ENCODE measurements at places on chromosomes 5 and 9.

- DNase-seq, result no peak
Measured at GRCh38 chr5:139872851-139873794, 77.5 kb downstream of the PSD2 start.

- DNase-seq, result no peak
Measured at GRCh38 chr5:1409381-1410110, 35.7 kb downstream of the SLC6A3 start.

GRCh38 chr5:143134900-143135299 is 268.6 kb downstream of the NR3C1 start:
- no peak for DNase-seq

DNA sequence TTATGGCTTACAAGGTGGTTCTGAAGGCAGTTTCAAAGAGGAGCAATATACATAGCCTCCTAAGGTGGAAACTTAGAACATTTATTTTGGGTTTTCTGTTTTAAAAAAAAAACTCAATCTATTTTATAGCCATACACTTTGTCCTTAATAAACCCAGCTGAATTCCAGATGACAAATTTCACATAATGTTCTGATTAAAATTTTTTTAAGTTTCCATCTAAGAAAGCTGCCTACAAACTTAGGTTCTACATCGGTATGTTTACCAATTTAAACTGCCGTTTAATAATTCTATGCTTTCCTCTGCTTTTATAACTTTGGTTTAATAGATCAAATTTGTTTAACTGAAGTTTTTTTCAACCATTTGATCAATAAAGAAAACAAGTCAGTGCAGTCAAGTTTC is 12.5 kb downstream of the NR3C1 start:
- no peak for DNase-seq

GRCh38 chr5:16866795-16867576 is 69.1 kb downstream of the MYO10 start:
- no peak for DNase-seq

DNA sequence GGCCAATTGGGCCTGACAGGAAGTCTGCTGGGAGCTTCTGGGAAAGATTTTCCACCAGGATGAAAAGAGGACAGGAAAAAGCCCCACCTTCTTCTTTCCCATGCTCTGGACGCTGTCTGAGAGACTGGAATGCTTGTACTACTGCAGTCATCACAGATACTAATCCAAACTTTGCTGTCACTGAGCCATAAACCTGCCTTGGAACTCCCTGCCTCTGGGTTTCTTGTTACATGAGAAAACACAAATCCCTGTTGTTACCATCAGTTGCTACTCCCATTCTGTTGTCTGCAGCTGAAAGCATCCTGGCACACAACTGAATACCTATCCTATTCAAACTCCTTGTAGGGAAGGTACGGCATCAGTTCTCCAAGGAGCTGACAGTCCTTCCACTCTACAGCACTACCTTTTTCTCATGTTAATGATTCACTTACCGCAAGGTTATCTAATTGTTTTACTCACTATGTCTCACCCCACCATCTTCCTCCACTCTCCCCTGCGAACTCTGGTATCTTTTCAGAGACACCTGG is 167.5 kb downstream of the CDK5RAP2 start:
- DNase-seq, result no peak

DNA sequence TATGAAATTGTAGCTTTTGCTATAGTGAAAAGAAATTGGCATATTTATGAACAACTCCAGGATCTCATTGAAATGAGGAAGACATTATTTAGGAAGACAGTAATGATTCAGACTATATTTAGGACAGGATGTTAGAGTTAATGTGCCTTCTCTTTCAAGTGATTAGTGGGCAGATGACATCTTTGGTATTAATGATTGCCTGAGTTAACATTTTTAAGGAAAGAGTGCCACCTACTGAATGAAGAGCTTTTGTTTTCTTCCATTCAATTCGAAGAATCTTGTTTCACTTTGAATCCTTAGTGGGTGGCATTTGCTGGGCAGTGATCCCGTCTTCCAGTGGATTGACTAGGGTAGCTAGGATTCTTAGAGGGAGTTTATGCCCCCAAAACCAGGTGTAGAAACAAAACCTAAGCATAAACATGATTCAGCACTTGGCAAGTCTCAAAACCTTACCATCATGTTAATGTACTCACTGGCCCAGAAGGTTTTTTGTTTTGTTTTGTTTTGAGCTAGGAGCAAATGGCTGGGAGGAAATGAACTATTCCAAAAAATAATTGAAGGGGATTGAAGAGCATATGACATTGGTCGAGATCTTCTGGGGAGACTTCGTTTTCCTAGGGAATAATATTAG is 23.2 kb downstream of the MAP3K1 start:
- DNase-seq, result no peak

DNA sequence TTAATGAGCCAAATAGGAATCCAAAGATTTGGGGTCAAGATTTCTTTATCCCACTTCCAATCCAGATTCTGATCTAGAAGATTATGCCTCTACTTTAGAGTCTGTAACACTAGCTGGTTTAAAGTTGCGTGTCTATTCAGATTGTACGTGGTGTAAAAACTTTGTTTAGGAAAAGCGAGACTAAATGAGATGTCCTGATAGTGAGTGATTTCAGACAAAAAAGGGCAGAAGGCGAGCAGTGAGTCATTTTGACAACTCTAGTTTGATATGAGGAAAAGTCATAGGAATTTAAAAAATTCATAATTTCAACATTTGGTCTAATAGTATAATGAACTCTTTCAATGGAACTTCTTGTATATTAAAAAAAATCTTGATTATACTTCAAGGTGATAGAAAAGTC is 119.6 kb upstream of the KLF9 start:
- no peak for DNase-seq

DNA sequence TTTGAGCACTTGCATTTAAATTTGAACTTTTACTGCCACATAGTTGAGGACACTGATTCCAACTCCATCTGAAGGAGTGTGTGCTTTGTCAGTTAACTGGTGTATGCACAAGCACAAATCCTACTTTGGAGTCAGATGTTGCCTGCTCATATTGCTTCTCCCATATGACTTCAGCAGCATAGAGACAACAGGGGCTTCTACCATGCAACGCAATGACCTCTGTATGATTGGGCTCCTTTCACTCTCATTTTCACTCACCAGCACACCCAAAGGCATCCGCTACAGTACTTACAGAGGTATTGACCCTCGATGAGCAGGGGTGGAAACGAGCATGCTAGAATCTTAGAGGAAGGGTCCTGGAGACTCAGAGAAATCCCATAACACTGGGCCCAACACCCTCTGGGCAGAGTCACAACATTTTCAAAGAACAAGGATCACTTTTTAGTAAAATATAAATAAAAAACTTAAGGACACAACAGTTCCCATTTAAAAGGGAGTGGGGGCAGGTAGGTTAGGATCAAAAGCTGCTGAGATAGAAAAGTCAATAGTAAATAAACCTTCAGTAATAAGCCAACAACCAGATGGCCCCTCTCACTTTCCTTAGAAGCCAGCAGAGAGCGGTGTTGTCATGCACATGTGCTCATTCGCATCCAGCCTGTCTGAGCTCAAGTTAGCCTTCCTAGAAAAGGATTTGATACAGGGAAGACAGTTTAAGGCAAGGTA is 203.8 kb downstream of the SNCAIP start:
- no peak for DNase-seq

DNA sequence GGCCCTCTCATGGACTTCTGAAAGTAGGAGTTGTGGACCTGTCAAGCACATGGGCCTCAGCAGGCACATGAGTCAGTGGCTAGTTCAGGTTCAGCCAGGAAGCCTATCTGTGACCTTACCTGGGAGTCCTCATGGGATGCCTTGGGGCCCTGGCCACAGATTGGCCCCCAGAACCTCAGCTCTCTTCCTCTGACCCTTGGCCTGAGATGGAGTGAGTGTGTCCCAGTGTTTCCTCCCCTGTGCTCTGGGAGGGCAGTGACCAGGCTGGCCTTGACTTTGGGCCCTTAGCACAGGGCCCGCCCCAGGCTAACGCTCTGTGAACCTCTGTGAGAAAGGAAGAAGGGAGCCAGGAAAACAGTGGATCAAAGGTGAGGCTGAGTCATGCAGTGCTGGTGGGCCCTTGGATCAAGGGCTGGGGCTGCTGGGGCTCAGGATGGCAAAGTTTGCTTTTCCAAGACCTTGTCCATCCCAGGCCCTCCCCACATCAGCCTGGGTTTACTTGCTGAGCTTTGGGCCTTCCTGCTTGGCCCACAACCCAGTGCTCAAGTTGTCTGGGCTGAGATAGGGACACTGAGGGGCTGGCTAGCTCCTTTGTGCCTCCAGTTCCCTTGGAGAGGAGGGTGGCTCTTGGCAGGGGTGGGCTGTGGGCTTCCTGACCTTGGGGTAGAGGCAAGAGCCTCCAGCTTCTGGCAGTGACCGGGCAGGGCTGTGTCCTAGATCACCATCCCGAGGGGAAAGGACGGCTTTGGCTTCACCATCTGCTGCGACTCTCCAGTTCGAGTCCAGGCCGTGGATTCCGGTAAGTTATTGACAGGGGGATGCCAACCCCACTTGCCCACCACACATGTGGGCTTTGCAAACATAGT is 41.4 kb downstream of the RGS3 start:
- DNase-seq, result no peak

DNA sequence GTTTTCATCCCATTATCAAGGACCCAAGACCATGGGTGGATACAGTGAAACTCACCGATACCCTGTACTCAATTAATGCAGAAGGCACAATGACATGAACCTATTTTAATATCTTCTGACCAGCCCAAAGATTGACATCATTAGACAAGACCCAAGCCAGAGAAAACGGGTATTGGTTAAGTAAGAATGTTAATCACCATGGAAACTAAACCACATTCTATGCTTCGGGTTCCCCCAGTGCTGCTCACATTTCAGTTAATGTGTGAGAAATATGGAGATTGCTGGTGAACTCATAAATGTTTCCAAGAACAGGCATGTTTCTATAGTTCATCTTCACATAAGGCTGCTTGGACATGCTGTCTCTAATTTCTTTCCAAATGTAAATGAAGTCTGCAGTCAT is 77.0 kb downstream of the IRX2 start:
- DNase-seq, result no peak

- no peak for DNase-seq
Measured at GRCh38 chr9:14895806-14896205, 14.4 kb downstream of the FREM1 start.

- DNase-seq, result no peak
Measured at GRCh38 chr9:26426551-26427131, 466.0 kb downstream of the CAAP1 start.

- no peak for DNase-seq
Measured at GRCh38 chr5:67831048-67831447, 384.5 kb upstream of the PIK3R1 start.
